Stimulated activated CD4-positive, alpha-beta T cell treated with anti-CD3 and anti-CD28 coated beads, Interleukin-2, amount 100 ng/mL, for 24 hours (primary cell): ENCODE measurements at places on chromosomes 12 and 14.

GRCh38 chr12:19190292-19191031 is 60.9 kb downstream of the PLEKHA5 start:
- DNase-seq, result no peak

- no peak for DNase-seq
Observed at GRCh38 chr12:32742133-32742532, 13.6 kb downstream of the YARS2 start.

- DNase-seq, result no peak
Observed at GRCh38 chr14:67486890-67487289, 1.6 kb downstream of the TMEM229B start.

GRCh38 chr12:13069380-13069779 is 25.2 kb downstream of the FAM234B start:
- DNase-seq, result no peak

GRCh38 chr12:67810166-67810565 is 161.6 kb downstream of the DYRK2 start:
- DNase-seq, result no peak

DNA sequence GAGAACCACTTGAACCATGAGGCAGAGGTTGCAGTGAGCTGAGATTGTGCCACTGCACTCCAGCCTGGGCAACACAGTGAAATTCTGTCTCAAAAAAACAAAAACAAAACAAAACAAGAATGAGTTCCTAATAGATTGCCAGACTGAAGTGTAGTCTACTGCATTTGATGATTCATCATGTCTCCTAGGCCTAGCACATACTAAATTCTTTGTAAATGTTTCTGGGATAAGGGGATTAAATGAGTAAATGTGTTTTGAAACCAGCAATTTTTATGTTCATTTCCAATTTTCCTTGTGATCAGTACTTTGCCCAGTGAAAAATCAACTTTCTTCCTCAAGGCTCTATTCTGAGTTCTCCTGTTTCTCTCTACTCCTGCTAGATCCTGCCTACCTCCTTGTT is 2.9 kb upstream of the DYRK2 start:
- no peak for DNase-seq
